ENCODE measurements at places on chromosomes 4 and X.

DNA sequence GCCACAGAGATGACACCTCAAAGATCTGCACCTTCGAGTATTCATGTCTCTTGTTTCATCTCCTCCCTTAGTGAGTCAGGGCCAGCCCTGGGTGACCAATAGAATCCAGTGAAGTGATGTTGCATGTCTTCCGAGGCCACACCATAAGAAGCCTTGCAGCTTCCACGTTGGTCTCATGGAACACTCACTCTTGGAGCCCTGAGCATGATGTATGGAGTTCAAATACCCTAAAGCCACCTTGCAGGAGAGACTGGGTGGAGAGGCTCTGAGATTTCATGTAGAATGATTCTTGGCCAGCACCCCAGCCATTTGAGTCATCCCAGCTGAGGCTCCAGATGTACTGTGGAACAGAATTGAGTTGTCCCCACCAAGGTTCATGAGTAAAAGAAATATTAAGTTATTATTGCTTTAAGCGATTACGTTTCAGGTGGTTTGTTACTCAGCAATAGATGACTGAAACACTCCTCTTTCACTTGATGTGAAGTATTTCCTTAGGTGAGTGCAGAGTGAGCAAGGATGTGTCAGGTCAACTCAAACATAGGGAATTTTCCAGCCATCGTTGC, 5.0 kb upstream of the RP2 start:
- DNase-seq, result no peak

DNA sequence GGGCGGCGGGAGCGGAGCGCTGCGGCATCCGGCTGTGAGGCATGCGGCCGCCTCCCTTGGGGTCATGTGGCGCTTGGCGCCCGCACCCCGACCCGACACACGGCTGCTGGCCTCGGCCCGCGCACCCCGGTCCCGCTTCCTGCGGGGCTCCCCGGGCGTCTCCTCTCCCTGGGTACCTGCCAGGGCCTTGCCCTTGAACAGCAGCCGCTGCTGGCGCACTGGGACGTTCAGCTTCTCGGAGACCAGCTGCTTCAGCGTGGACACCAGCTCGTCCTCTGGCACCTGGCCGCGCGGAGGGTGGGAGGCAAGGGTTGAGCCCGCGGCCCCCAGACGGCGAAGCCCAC, 391 bp downstream of the UBL4A start:
- DNase-seq, result no peak

DNA sequence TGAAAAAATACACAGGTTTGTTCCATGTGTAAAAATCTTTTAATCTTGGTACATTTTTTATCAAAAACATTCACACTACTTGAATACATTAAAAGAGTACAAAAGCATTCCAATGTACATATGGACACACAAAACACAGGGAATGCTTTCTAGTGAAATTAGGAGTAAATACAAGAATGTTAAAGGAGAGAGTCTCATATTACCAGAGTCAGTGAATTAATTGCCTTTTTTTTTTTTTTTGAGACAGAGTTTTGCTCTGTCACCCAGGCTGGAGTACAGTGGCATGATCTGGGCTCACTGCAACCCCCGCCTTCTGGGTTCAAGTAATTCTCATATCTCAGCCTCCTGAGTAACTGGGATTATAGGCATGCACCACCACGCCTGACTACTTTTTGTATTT, 17.0 kb downstream of the XIAP start:
- no peak for DNase-seq

DNA sequence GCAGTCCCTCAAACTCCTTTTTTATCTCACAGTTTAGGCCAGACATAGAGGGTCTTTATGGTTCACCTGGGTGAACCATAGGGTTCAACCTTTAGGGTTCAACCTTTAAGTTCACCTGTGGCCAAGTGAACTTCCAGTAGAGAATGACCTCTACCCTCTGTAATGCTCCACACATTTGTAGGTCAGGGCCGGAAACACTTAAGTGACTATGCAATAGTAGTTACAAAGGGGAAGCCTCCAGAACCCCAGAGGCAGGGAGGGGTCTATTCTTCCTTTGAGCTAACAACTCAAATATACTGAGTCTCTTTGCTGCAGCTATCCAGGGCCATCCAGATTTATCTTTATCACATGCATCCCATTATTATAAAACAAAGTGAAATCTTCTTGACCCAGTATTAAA, 100.0 kb downstream of the LARP1B start:
- no peak for DNase-seq

DNA sequence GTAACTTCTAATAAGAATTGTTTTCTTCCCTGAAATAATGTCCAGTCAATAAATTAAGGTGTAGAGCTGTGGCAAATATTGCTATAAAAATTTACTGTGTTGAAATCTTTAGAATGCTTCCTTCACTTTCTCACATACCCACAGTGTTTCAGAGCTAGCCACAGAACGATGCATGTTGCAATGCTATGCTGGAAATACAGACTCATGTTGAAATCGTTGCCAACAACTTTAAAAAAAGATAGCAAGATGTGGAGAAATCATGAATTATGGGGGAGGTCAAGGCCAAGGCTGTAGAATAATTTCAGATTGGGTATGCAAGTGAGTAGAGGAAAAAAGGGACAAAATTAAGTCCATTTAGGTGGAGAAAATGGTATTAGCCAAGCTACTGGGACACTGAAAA, 204.8 kb downstream of the VEGFC start:
- no peak for DNase-seq

DNA sequence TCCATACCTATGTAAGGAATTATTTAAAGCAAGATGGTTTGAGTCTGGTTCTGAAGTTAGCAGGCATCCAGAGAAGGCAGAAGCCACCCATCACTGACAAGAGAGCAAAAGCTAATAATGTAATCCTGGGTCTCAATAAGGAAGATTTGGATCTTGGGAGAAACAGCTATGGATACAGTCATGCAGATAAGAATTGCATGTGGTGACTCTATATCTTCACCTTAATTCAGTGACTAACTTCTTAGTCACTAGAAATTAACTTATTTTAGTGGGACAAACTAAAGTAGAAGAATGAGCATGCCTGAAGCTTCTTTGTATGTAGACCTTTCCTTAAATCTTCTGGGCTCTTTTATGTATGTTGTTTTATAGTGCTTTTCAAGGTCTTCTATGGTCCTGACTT, 66.6 kb downstream of the ATP10D start:
- no peak for DNase-seq

DNA sequence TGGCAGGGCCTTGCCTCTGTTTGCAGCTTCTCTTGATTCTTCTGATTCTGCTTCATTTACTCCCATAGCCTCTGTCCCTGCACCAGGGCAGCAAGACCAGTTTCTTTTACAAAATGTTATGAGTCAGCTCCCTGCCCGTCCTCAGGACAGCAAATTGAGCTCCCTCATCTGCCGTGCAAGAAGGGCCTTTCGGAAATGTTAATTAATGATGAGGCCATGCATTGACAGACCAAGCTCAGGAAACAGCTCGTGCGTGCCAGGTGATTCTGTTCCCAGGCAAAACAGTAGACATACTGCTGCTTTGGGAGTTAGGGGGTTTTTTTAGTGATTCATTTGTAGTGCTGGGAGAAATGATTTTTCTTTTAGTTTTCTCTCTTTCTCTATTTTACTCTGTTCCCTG, 231.7 kb downstream of the FBXW7 start:
- DNase-seq, result no peak

GRCh38 chr4:152697284-152698088, 17.7 kb upstream of the TMEM154 start:
- DNase-seq, result no peak

DNA sequence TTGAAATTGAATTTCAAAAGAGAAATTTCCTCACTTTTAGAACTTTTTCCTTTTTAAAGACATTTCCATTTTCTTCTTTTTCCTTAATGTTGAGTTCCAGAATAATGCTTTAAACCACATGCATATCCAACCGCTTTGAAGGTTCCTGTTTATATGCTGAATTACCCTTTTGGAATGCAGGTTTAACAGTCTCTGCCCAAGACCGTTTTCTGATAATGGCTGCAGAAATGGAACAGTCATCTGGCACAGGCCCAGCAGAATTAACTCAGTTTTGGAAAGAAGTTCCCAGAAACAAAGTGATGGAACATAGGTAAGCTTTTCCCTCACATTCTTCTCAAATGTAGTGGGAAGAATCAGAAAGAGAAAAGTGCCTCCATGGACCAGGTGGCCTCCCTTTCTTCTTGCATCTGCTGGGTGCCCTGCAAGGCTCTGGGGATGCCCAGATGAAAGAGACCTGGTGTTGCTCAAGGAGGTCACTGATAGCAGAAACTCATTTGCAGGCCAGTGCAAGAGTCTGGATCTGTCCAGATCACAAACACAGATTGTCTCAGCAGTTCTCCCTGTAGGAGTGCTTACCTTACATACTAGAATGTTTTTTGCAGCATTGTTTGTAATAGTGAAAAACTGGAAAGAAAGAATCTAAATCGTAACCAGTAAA, 42.9 kb downstream of the MOSPD2 start:
- no peak for DNase-seq

GRCh38 chr4:19739101-19739651, 512.5 kb upstream of the SLIT2 start:
- no peak for DNase-seq

DNA sequence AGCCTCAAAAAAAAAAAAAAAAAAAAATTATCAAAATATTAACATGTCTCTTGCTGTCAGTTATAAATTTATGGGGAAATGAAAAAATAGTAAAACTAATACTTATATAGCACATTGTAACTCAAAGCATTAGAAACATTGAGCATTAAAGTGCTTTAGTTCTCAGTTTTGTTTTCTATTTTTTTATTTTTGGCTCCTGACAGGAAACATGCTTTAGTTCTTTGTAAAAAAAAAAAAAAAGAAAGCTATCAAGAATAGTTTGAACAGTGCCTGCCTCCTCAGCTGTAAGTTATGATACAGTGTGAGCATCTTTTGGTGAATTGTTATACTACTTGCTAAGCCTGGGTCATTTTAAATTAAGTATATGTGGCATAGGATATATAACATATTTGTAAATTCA, 5.1 kb upstream of the CENPC start:
- no peak for DNase-seq

DNA sequence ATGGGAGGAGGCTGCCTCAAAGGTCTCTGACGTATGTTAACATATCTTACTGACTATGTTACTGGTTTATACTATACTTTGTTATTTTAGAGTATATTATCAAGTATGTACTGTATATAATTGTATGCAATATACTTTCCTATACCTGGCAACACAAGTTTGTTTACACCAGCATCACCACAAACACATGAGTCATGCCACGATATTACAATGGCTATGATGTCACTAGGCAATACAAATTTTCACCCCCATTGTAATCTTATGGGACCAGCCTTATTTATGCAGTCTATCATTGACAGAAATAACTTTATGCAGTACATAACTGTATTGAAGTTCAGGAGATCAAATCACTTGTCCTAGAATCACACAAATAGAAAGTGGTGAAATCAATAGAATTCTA, 329.9 kb upstream of the SLC7A11 start:
- no peak for DNase-seq

DNA sequence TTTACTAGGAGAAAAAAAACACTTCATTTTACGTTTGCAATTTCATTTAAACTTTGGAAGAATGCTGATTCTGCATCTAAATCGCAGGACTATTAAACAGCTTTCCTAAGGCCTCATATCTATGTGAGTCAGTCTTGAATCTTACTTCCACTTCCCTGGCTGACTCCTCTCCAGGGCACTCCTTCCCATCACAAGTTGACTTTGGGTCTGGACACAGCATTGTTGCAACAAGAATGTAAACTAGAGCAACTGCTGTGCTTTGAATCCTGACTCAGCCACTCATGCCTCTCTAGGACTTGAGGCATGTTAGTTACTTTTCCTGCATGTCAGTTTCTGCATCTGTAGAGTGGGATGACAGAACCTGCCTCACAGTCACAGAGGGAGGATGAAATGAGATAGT, 413.8 kb downstream of the FAT4 start:
- DNase-seq, result no peak

DNA sequence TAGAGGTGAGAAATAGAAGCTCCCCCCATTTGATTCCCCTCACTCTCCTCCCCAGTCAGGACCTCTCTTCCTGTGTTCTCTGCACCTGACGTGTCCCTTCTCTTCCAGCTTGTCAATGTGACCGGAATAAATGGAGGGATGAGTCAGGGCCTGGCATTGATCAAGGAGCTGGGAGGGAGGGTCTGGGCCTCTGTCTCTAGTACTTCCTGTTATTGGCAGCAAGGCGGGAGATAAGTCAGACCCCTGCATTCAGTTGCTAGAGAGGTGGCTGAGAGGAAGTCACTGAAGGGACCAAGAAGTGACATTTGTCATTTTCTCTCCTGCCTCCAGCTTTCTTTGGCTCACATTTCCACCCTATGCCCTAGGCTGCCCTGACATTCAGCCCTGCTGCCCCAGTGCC, 35.1 kb upstream of the ZNF41 start:
- DNase-seq, result no peak

DNA sequence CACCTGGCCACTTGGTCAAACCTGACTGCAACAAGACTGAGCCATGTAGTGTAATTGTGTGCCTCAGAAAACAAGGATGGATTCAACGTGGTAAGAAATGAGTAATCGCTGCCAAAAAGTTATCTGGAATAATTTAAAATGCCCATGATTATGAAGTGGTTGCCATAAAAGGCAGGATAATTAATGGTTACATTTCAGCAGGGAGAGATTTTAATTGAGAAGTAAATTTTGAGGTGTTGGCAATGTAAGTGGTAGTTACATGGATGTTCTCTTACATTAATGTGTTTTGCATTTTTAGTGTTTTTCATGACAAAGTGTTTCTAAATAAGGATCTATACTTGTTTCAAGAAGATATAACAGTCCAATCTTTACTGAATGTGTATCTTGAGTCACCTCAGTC, 15.7 kb downstream of the HAUS3 start:
- no peak for DNase-seq

All from inflammatory macrophage treated with lipopolysaccharide for 1 hour (primary cell).